ENCODE measurements at places on chromosomes 3 and 15.

GRCh38 chr3:28868897-28869296 is 412.0 kb upstream of the RBMS3 start:
- DNase-seq: no peak

GRCh38 chr15:88828791-88829190 is 25.6 kb downstream of the ACAN start:
- DNase-seq: no peak

- no peak for DNase-seq
Observed at GRCh38 chr3:197202694-197203093, 95.7 kb downstream of the DLG1 start.

GRCh38 chr3:183360971-183361624 is 67.3 kb downstream of the MCF2L2 start:
- DNase-seq: no peak

- no peak for DNase-seq
Observed at GRCh38 chr3:50184242-50184978, 7.0 kb upstream of the GNAT1 start.
